ENCODE measurements at places on chromosomes 2 and 18.

DNA sequence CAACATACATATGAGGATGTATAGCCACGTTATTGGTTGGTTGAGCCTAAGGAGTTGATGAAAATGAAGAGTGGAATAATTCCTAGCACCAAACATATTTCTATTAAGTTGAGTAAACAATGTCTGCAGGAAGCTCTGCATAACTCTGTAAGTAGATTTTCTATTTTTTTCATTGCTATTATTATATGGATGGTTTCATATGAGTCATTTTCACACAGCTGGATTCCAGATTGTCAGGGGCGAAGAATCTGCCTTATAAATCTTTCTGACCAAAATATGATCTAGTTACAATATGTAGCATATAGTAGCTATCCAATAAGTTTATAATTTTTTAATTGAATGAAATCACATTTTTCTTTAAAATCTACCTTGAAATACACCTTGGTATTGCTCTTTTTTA, 468.0 kb upstream of the PKDCC start:
- DNase-seq = peak; percentile 47

GRCh38 chr2:88011011-88011410, 5.3 kb downstream of the RNU2-63P start:
- no peak for DNase-seq

GRCh38 chr2:30287857-30288513, 56.7 kb downstream of the LBH start:
- DNase-seq = no peak

GRCh38 chr2:84641021-84641420, 124.7 kb downstream of the DNAH6 start:
- DNase-seq = no peak

DNA sequence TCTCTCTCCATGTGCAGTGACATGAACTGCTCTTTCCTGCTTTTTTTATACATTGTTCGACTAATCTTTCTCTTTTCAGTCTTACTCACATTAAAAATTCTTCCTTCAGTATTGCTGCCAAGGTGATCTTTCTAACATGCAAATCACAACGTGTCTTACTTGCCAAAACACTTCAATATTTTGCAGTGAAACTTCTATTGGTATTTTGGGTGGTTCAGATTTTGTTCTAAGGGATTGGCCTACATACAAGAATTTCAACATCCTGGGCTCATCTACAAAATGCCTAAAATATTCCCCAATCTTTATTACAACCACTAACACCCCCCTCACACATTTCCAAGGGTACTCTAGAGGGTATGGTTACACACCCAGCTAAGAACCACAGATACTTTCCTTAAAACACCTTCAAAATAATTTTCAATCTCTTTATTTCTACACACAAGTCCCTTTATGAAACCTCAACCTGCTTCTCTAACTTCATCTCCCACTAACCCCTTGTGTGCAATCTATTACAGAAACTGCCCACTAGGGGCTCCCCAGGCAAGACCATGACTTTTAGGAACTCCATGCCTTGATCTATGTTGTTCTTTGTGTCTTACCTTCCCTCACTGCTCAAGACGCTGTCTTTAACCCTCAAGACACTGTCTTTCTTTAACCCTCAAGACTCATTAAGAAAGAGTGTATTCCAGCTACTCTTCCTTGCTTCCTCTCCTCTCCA, 50.9 kb downstream of the COL3A1 start:
- peak; percentile 52 for DNase-seq

DNA sequence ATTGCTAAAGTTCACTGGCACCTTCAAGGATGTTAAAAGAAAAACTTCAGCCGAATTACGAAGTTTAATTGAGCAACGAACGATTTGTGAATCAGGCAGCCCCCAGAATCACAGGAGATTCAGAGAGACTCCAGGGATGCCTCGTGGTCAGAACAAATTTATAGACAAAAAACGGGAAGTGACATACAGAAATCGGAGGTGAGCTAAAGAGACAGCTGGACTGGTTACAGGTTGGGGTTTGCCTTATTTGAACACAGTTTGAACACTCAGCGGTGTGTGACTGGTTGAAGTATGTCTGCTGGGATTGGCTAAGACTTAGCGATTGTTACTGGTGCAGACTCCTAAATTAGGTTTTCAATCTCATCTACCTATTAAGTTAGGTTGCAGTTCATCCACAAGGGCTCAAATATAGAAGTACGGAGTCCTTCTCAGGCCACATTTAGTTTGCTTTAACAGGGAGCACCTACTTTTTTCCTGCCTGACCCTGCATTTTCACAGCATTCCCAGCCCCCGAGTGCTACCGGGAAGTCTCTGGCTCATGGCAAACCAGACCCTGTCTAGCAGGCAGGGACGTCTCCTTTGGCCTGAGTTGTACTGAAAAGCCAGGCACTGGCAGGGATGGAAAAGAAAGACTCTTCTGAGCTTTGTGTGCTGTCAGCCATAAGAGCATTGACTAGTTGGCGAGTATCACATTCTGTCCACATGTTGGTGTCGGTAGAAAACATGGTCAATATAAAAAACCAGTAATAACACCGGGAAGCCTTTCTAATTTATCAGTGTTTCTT, 41.1 kb downstream of the CDCA7 start:
- DNase-seq = no peak

DNA sequence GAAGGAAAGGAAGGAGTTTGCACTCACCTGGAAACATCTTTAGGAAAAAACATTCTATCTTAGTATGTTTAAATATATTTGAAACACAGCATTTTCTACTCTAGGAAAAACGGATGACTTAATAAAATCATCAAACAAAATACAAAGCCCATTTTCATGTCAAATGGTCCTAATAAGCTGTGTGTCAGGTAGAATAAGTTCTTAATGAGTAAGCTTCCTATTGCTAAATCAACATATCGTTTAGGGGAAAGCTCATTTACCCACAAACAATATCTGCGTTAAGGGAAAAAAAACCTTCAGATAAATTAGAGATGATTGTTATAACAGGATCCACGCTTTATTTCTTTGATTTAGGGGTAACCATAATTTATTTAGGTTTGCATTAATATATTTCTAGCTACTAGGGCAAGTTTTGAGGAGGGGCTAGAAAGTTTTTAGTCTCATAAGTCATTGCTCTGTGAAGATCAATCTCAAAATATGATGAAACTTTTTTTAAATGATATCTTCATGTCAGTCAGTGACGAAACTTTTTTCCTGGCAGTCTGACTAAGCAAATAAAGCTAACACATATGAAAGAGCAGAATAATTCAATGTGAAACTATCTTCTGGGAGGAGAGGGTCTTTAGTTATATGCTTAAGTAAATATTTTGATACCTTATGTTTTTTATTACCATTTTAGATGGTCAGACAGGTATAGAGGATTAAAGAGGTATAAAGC, 147.1 kb downstream of the WDSUB1 start:
- DNase-seq = peak; percentile 45

- no peak for DNase-seq
These were observed 1.5 kb downstream of the RPRM start for GRCh38 chr2:153476816-153477635.

- no peak for DNase-seq
These were observed 66.8 kb upstream of the FZD7 start for GRCh38 chr2:201966691-201967438.

GRCh38 chr2:12259493-12259892, 457.2 kb upstream of the TRIB2 start:
- no peak for DNase-seq

DNA sequence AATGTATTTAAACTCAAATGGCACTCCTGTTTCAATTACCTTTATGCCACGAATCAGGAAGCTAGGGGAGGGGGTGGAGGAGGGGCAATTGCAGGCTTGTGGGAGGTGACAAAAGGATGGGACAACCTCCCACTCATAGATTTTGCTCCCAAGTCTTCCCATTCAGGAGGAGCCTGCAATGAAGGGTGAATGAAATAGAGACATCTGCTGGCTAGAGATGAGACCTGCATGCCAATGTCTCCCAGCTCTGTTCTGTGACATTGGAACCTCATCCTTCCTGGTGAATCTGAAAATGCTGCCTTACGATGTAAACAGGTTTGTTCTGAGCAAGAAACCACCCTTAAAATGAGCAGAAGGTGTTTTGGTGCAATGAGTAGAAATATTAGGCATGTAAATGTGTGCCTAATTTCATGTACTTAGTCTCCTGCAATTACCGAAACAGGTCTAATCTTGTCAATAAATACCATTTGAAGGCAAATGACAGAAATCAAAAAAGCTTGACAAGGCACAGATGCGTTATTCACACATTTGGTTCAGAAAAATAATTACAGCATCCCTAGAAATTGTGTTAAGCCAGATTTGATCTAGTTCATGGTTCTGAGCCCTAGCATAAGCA, 2.7 kb upstream of the PID1 start:
- DNase-seq = peak; percentile 90

- DNase-seq = no peak
These were observed 3.9 kb downstream of the TTL start for GRCh38 chr2:112485849-112486248.

- DNase-seq = no peak
These were observed 149.1 kb upstream of the CTAGE1 start for GRCh38 chr18:22566703-22567420.

GRCh38 chr2:28670856-28671255, 80.8 kb upstream of the PPP1CB start:
- DNase-seq = no peak

- DNase-seq = no peak
These were observed 757.7 kb downstream of the KCNJ3 start for GRCh38 chr2:155456222-155456621.

DNA sequence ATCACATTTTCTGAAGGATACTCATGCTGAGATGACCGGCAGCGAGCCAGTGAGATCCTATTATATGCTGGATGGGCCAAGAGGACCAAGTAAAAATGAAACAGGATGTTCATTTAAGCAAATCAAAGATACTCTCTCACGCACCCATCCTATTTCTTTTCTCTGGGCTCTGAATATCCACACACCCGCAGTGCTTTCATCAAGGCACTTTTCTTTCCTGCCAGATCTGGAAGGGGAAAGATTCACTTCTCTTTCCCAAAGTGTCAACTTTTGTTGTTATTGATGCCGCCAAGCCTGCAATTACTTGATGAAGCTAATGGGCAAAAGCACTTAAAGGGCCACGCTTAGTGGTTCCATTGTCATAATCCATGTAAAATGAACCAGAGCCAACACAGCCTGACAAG, 191.9 kb upstream of the CHAC2 start:
- DNase-seq = peak; percentile 24

GRCh38 chr2:9232886-9233285, 26.3 kb downstream of the ASAP2 start:
- no peak for DNase-seq

DNA sequence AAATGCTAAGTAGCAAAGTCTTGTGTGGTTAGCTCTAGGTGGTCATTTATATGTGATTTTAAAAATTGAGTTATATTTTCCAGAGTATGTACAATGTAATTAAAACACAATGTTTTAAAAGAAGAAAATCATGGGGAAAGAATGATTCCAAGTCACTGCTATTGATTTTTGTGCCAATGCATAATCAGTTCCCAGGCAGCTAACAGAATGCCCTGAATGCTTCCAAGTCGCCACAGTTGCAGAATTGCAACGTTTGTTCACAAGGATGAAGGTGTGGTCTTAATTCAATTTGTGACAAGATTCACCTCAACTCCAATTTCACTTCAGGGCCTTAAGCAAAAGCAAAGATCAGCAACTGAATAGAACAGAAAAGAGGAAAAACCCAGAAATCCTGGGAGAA, 200.4 kb downstream of the SPP2 start:
- no peak for DNase-seq

DNA sequence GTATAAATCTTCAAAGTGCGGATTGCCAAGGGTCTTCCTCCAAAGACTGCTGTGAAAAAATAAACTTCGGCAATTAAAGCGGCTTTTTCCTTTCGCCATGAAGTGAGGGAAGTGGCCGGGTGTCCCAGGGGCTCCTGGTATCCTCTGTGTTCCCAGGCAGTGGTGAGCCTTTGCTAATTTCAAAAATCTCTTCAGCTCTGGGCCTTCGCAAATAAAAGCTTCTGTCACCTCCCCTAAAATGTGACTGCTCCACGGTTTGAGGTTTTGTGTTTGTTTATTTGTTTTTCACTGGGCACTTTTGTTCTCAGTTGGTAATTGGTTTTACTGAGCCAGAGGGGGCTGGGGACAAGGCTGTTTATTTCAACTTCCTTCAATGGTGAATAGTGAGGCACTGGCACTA, 270.1 kb upstream of the POU3F3 start:
- no peak for DNase-seq

DNA sequence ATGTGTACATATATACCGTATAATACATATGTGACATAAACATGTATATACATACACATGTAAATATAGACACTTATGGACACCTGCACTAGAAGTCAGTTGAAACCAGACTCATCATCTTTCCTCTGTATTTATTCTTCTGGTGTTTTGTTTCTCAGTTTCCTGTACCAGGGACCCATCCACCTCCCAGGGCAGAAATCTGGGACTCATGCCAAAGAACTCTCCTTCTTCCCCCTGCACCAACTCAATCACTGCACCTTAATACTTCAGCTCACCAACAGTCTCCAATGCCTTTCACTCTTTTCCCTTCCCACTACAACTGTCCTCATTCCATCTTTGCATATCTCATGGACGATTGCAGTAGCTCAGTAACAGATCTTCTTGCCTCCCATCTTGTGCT, 428.0 kb downstream of the FBXO15 start:
- no peak for DNase-seq

DNA sequence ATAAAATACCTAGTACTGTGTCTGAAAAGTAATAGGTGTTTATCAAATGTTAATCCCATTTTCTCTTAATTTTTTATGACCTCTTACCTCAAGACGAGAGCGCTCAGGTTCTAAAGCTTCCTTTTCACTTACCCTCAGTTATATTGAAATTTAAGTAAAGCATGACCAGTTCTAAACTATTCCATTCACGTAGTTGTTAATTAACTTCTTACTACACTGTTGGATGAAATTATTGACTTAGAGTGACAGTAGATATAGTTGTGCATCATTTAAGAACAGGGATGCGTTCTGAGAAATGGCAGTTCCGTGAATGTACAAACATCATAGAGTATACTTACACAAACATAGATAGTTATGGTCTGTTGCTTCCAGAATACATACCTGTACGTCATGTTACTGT, 20.1 kb upstream of the HTR2B start:
- DNase-seq = no peak

GRCh38 chr2:224837066-224837465, 120.9 kb upstream of the CCDC195 start:
- peak; percentile 54 for DNase-seq

DNA sequence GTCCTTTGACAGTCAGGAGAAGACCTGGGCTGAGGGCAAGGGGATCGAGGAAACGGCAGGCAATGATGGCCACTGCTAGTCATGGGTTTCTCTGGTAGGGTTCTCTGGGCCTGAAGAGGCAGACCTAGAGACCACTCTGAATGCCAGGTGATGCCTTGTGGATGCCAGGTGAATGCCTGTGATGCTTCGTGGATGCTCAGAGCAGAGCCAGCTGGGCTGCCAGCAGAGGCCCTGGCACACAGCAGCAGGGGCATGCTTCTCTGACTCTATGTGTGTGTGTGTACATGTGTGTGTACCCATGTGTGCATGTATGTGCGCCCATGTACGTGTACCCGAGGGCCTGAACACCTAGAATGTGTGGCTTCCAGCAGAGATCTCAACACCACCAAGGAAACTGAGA, 172.0 kb downstream of the TNS1 start:
- DNase-seq = no peak

Measured in cardiac fibroblast (primary cell).